ENCODE measurements at places on chromosomes 1 and 21. TPM values are rescaled to one million over a fixed set of nuclear protein-coding genes. Genes with fewer than 3 reads are reported as not detected.
A peak's percentile ranks its signal among the peaks of the same experiment; 100 is the strongest.

Gene RIMS3
- total RNA-seq: 3.8 TPM

Gene ZBTB48
- total RNA-seq: 30.7 TPM

Gene MPL
- total RNA-seq: 0.05 TPM

Gene WNT3A
- total RNA-seq: not detected

Gene FCGR3B
- 2.0 TPM for total RNA-seq

Gene PPFIA4
- total RNA-seq: 2.1 TPM

Gene BRDT
- total RNA-seq: under 0.01 TPM

Gene PIGR
- 0.24 TPM for total RNA-seq

DNA sequence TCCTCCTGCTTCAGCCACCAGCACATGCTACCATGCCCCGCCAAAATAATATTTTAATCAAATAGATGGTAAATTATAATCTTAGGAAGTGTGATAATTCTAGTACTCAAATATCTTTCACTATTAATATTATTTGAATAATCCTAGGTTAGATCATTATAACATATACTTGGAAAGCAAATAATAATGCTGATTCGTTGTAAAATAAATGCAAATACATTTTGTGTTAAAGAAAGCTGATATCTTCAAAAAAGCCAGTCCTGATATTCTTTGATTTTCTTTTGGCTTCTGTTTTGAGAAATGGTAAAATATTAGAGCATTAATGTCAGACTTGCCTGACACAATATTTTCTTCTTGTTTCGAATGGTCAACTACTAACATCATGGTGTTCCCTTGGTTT lies 116.3 kb upstream of the ADAMTS5 start:
- no peaks in the 10 kb centered on the region for H3K36me3 ChIP-seq
- no peak overlapping the region for H3K4me3 ChIP-seq
- no peak overlapping the region for H3K27ac ChIP-seq
- DNase-seq: no peak
- no peaks in the 10 kb centered on the region for H3K4me1 ChIP-seq

- no peaks in the 10 kb centered on the region for H3K27me3 ChIP-seq
- H3K4me3 ChIP-seq: no peak overlapping the region
Measured at GRCh38 chr1:229159668-229160544, 111.0 kb upstream of the RAB4A start.

GRCh38 chr1:85940656-85941306 lies 215.8 kb downstream of the COL24A1 start:
- no peak overlapping the region for H3K4me3 ChIP-seq
- no peak for DNase-seq
- no peak overlapping the region for H3K27ac ChIP-seq
- no peaks in the 10 kb centered on the region for H3K4me1 ChIP-seq

- H3K27ac ChIP-seq: no peak overlapping the region
- H3K4me1 ChIP-seq: peaks cover 5% of the 10 kb centered on the region
- no peaks in the 10 kb centered on the region for H3K27me3 ChIP-seq
- peak; percentile 61 for DNase-seq
Measured at GRCh38 chr1:16048573-16049189, 5.1 kb downstream of the CLCNKB start.

DNA sequence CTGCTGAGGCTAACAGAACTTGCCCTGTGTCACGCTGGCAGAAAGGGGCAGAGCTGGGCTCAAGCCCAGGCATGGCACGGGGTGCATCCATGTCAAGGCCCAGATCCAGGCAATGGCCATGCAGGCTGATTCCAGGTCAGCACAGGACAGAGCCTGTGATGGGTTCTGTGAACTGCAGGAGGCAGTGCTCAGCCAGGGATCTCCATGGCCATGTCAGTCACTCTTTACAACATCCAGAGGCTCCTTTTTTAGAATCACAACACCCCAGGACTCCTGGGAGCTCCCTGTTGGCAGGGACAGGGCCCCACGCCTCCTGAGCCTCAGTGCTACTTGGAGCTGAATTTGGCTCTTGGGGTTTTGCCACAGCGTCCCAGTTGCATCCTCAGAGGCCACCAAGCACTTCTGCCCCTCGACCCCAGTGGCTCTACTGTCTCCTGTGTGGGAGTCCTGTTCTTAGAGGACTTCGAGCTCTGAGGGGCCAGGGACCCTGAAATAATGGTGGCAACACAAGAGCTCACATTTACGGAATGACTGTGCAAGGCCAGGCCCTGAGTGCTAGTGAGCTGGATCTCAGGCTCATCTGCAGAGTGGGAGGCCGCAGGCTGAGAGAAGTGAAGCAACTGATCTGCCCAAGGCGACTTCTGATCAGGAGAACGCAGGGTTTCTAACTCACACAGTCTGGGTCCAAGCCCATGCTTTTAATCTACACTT lies 211.5 kb downstream of the TRABD2B start:
- H3K4me3 ChIP-seq: no peak overlapping the region
- H3K27me3 ChIP-seq: no peaks in the 10 kb centered on the region
- no peak overlapping the region for H3K27ac ChIP-seq
- H3K4me1 ChIP-seq: no peaks in the 10 kb centered on the region
- no peak for DNase-seq

- H3K36me3 ChIP-seq: peaks cover 6% of the 10 kb centered on the region
- H3K4me3 ChIP-seq: peak overlapping the region; percentile 75
- H3K27me3 ChIP-seq: no peaks in the 10 kb centered on the region
- H3K27ac ChIP-seq: peak overlapping the region; percentile 95
- H3K4me1 ChIP-seq: peaks cover 7% of the 10 kb centered on the region
Measured at GRCh38 chr1:244451951-244452795, 464 bp upstream of the ADSS2 start.

- H3K27ac ChIP-seq: peak overlapping the region; percentile 4
- DNase-seq: no peak
- H3K4me1 ChIP-seq: peaks cover 11% of the 10 kb centered on the region
- no peaks in the 10 kb centered on the region for H3K27me3 ChIP-seq
- H3K36me3 ChIP-seq: peaks cover 4% of the 10 kb centered on the region
Measured at GRCh38 chr1:243525085-243525487, 269.2 kb downstream of the SDCCAG8 start.

DNA sequence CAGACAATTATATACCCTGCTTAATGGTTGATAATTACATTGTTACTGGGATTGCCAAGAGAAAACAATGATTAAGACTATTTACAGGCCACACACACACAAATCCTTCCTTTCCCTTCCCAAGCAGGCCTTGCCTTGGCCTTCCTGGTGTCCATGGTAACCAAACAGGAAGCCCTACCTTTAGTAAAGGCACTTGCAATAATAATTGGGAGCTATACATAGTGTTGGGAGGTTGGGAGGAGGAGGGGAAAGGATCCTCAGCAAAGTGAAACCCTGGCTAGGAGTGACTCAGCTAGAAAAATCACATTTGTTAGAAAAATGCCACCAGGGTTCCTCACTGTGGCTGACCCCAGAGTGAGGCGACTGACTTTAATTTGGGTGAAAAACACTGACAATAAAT lies 122.3 kb upstream of the ADAR start:
- H3K36me3 ChIP-seq: no peaks in the 10 kb centered on the region
- H3K27me3 ChIP-seq: no peaks in the 10 kb centered on the region
- H3K4me1 ChIP-seq: no peaks in the 10 kb centered on the region
- DNase-seq: no peak

GRCh38 chr1:205590777-205591513 lies 40.9 kb downstream of the ELK4 start:
- H3K27me3 ChIP-seq: no peaks in the 10 kb centered on the region
- DNase-seq: no peak
- no peak overlapping the region for H3K27ac ChIP-seq

DNA sequence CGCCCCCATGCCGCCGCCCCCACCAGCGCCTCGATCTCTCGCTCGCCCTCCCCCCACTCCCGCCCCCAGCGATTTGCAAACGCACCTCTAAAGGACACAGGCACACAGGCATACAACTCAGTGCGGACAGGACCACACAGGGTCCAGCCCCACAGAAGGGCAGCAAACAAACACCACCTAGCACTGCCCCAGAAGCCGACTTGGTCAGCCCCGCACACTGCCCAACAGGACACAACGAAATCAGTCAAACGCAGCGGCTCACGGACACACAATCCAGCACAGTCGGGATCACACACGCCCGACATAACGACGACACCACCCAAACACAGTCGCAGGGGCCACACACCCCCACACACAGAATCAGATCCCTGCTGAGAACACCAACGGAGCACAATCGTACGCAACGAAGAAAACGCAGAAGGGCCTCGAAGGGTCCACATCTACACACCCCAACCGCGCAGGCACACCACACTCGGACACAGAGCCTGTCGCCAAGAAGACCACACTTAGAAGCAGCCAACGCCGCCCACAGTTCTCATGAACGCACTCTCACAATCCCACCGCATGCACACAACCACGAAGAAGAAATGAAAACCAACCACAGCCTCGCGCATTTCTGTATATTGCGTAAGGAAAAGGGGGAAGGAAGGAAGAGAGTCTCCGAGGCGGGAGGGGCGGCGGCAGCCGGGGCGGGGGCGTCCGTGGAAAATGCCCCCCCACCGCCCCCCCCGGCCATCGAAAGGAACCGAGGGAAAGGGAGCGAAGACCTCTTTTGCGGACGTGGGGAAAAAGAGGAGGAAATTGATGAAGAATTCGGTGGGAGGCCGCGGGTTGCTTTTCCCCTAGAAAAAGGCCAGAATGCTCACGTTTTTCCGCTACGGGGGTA lies 481 bp downstream of the TAL1 start:
- H3K27me3 ChIP-seq: peaks cover 95% of the 10 kb centered on the region
- no peaks in the 10 kb centered on the region for H3K4me1 ChIP-seq
- H3K27ac ChIP-seq: no peak overlapping the region
- H3K36me3 ChIP-seq: no peaks in the 10 kb centered on the region

Data from thymus (tissue), 14 donors.